ENCODE measurements at places on chromosomes 11 and 22. TPM values are rescaled to one million over a fixed set of nuclear protein-coding genes. Genes with fewer than 3 reads are reported as not detected.

ACAD8 gene
- polyA plus RNA-seq = 22.2 TPM

SAA4 gene
- not detected for polyA plus RNA-seq

AMBRA1 gene
- polyA plus RNA-seq = 5.9 TPM

TRIM22 gene
- 190 TPM for polyA plus RNA-seq

HOATZ gene
- polyA plus RNA-seq = not detected

APOL1 gene
- polyA plus RNA-seq = 6.3 TPM

DERL3 gene
- polyA plus RNA-seq = 1.5 TPM

BANF1 gene
- polyA plus RNA-seq = 159 TPM

DNA sequence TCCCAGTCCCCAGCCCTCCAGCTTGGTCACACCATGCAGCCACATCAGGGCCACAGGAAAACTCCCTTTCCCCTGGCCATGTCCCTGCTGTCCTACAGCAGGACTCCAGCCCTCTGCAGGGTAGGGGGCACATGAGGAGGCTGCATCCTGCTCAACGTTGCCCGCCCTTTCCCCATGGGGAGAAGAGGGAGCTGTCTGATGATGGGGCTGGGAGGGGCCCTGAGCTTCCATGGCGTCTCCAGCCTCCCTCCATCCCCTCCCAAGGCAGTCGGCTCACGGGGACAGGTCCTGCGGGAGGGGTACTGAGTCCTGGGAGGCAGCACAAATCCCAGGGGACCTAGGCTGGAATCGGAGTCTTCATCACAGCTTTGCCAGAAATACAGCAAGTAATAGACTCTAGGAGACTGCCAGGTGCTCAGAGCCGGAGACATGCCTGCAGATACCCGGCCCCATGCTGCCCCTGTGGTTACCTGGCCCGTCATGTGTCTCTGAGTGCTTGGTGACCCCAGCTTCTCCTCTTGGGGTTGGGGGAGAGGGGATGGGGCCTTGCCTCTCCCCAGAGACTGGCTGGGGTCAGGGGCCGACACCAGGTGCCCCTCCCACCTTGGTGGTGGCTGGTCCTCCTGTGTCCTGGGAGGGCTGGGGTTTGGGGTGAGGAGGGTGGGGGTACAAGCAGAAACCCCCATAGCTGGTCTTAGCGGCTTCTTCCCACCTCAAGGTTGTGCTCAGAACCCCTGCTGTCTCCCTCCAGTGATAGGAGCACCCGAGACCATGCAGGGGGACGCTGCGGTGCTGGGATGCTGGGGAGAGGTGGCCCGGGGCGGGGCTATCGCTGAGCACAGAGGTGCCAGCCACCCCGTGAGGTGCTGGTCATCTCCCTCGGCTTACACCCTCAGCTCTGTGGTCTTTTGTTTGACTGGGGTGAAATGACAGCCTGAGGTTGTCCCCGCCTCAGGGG is 2.3 kb downstream of the MRGPRE start:
- DNase-seq = no peak

- no peak for DNase-seq
These were observed 561.5 kb upstream of the CHORDC1 start for GRCh38 chr11:90784241-90784814.

GRCh38 chr22:24989135-24989534 is 36.6 kb downstream of the KIAA1671 start:
- DNase-seq = no peak

GRCh38 chr22:16608931-16609330 is 16.3 kb upstream of the CCT8L2 start:
- DNase-seq = no peak

- DNase-seq = no peak
These were observed 33.0 kb upstream of the PRR5 start for GRCh38 chr22:44668886-44669521.

DNA sequence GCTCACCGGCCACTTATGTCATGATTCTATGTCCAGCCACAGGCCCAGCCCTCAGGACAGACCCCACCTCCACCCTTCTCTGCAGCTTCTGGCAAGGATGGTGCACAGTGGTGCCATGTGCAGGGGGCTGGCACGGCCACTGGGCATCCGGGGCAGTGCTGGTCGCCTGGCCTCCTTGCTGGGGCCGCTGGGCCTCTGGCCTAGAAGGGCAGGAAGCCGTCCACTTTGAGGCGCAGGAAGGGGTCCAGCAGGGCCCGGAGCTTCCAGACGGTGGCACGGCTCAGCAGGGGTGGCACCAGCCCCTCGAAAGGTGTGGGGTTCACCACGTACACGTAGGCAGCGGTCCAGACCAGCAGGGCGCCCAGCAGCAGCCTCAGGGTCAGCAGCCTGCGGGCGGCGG is 2.4 kb downstream of the CCDC188 start:
- no peak for DNase-seq

DNA sequence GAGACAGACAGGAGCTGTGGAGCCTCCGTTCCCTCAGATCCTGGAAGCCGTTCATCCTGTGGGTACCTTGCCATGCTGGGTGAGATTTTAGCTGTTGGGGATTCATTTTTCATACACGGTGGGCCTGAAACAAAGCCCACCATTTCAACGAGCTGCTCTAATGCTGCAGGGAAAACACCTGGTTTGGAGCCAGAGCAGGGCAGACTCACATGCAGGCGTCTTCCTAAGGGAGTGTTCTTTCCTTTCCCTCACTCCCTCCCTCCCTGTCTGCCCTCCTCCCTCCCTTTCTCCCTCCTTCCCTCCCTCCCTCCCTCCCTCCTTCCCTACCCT is 52.5 kb downstream of the CD6 start:
- DNase-seq = no peak

DNA sequence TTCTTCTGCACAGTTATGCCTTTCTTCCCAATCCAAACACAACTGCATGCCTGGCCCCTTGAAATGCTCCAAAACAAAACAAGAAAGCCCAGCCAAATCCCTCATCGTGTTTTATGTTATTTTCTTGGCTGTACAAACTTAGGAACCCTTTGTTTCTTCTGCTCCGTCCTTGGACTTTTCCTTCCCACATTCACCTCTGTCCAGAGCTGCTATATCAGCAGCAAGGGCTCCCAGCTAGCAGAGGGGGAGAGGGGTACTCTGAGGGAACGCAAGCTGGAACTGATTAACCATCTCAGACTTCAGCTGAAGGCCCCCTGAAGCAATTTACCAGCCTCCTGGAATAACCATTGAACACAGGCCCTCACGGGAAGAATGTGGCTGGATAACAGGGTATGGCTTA is 214.7 kb downstream of the TENM4 start:
- no peak for DNase-seq

DNA sequence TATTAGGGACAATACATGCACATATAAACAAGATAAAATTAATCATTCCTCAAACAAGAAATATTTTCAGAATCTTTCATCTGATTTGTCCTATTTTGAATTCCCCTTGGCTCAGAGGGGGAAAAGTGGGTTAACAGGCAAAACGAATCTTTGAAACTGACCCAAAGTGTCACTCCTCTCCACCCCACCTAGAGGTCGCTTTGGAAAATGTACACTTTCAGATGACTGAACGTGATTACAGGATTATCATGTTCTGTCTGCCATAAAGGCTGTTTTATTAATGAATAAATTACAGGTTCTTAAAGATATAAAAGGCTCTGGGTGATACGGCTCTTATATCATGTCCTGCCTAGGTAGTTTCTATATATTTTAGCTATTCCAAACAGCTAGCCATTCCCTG is 1735.0 kb downstream of the LRRC4C start:
- no peak for DNase-seq

- peak; percentile 50 for DNase-seq
These were observed 57.8 kb upstream of the ALDH3B2 start for GRCh38 chr11:67732045-67732787.

DNA sequence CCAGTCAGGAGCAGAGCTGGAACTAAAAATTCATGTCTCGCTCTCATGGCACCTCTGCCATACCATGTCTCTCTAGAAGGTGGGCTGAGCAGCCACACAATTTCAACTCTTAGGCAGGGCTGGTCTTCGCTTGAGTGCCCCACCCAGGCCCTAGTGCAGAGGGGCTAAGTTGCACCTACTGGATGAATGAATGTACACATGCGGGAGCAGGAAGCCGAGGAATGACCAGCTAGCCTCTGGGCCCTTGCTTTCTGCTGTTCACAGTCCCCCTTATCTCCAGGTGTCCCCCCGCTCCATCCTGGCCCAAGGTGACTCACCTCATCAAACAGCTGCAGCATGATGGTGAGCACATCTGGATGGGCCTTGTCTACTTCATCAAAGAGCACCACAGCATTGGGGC is 57.5 kb upstream of the PHOX2A start:
- DNase-seq = no peak

DNA sequence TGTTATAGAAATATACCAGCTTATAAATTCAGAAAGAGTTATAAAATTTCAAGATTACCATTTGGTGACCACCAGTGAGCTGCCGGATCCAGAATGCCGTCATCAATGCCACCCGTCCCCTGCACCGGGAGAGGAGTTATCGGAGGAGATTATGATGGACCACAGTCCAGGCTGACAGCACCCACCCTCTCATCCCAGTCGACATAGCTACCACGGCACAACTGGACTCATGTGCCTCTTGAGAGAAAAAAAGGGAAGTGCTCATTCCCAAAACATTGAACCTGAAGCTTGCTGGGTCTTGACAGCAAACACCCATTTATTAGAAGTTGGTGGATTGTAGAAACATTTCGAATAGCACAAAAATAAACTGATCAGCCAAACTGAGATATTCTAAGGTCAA is 1331.5 kb downstream of the TBC1D22A start:
- no peak for DNase-seq

GRCh38 chr11:83287631-83288030 is 1.5 kb upstream of the CCDC90B start:
- no peak for DNase-seq

DNA sequence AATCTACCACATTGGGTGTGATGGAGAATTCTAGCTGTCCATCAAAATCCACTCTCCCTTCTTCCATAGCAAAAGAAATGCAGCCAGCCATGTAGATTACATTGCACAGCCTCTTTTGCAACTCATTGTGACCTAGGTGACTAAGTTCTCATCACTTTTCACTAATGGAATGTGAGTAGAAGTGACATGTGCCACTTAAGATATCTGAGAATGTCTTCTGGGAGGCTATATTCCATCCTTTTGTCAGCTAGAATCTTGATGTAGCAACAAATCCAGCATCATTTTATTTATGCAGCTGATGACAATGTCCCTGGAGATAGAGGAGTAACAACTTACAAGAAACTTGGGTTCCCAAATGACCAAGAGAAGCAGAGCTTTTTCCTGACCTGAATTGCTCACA is 61.5 kb upstream of the API5 start:
- DNase-seq = no peak

GRCh38 chr22:23824476-23825245 is 14.1 kb downstream of the DERL3 start:
- no peak for DNase-seq

- peak; percentile 60 for DNase-seq
These were observed 39.0 kb downstream of the RRAS2 start for GRCh38 chr11:14320020-14320419.

DNA sequence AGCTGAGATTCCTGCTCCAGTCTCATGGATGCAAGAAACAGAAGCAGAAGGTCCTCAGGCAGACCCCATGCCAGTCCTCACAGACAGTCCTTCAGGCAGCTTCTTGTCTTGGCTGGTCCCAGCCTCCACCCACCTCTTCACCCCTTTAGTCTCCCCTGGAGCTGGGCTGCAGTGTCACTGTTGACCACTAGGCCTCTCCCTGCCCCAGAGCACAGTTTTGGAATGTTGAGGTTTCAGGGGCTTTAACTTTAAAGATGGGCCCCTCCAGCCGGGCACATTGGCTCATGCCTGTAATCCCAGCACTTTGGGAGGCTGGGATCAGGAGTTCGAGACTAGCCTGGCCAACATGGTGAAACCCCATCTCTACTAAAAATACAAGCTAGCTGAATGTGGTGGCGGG is 39.5 kb upstream of the GCAT start:
- DNase-seq = no peak

GRCh38 chr22:49683032-49683431 is 144.6 kb downstream of the BRD1 start:
- no peak for DNase-seq

- no peak for DNase-seq
These were observed 22.8 kb downstream of the THOC5 start for GRCh38 chr22:29530716-29531115.

GRCh38 chr11:27487706-27488105 is 15.1 kb upstream of the LGR4 start:
- DNase-seq = no peak

- DNase-seq = no peak
These were observed 519.8 kb downstream of the BRD1 start for GRCh38 chr22:49307870-49308269.

DNA sequence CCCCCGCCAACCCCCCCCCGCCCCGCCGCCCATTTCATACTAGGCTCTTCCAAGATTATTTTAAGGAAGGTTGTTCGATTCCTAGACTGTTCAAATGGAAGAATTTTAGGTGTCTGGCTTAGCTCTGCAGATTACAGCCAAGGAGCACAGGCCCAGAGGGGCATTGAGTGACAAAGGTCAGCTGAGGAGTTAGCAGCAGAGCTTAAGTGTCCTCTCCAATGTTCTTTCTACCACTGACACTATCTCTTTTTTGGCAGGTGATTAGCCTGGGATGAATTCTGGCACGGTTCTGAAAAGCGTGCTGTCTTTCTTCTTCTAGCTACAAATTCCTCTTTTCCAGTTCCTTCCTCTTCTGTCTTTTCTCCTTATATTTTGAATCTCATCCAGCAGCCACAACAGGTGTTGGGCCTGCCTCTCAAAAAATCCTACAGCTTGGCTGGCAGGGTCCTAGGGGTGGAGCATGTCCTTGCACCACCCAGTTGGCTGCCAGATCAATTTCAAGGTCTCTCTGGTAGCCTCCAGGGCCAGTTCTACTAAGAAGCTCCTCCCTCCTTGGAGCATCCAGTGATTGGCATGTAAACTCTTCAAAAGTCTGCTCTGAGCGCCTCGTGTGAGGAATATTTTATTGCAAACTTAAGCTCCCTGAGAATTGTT is 23.0 kb downstream of the KCNE3 start:
- no peak for DNase-seq

- DNase-seq = peak; percentile 47
These were observed 745 bp upstream of the ZBTB44 start for GRCh38 chr11:130315354-130315970.

DNA sequence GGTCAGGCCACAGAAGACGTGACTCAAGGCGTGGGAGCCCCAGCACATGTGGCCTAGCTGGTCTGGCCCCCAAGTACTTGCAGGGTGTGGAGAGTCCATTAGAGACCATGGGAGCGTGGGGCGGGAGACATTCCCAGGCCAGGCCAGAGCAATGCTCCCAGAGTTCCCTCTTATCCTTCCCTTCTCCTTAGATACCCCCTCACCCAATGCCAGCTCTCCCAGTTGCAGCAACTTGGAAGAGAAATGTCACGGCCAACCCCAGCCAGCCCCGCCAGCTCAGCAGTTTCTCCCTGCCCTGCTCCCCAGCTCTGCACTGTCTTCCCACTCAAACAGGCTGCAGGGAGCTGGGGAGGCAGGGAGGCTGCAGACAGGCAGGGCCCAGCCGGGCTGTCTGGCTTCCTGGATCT is 65.4 kb upstream of the TSPAN18 start:
- no peak for DNase-seq

GRCh38 chr22:45131749-45132148 is 32.0 kb upstream of the NUP50 start:
- DNase-seq = no peak

- no peak for DNase-seq
These were observed 531 bp downstream of the RAB3IL1 start for GRCh38 chr11:61916737-61917333.
